ENCODE measurements at places on chromosomes 4 and X. TPM values are rescaled to one million over a fixed set of nuclear protein-coding genes. Genes with fewer than 3 reads are reported as not detected.

Gene NR3C2
- 16.1 TPM for total RNA-seq

DNA sequence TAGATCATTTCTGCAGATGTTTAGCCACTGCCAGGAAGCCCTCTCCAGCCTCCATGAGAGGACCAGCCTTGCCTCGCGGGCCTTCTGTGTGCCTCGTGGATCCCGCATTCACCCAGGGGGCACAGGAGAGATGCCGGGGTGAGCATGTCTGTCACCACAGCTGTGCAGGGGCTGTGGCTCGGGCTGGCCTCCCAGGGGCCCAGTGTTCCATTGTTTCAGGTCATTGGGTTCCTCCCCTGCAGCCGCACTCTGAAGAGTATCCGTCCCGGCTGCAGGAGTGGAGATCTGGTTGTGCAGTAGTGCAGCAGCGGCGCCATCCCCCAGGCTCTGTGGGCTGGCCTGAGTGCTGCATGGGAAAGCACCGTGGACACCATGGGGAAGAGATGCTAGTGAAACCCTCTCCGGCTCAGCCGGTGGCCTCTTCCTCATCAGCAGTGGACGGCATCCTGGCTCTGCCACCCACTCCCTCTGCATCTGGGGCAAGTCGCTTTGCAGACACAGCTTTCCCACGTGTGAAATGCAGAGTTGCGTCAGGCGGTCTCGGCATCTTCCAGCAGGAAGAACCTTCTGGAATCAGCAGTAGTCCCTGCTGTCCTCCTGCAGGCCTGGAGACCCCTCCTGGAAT lies 29.1 kb downstream of the TBC1D14 start:
- peaks cover 12% of the 10 kb centered on the region for H3K36me3 ChIP-seq
- DNase-seq = no peak
- H3K27me3 ChIP-seq = no peaks in the 10 kb centered on the region
- no peak overlapping the region for H3K4me3 ChIP-seq

GRCh38 chr4:137545461-137545861 lies 13.2 kb upstream of the PCDH18 start:
- H3K36me3 ChIP-seq = no peaks in the 10 kb centered on the region
- no peak for DNase-seq

Gene CITED1
- total RNA-seq = 1.4 TPM

Data from CD4-positive, CD25-positive, alpha-beta regulatory T cell (primary cell).